ENCODE measurements at places on chromosomes 2 and 18.

DNA sequence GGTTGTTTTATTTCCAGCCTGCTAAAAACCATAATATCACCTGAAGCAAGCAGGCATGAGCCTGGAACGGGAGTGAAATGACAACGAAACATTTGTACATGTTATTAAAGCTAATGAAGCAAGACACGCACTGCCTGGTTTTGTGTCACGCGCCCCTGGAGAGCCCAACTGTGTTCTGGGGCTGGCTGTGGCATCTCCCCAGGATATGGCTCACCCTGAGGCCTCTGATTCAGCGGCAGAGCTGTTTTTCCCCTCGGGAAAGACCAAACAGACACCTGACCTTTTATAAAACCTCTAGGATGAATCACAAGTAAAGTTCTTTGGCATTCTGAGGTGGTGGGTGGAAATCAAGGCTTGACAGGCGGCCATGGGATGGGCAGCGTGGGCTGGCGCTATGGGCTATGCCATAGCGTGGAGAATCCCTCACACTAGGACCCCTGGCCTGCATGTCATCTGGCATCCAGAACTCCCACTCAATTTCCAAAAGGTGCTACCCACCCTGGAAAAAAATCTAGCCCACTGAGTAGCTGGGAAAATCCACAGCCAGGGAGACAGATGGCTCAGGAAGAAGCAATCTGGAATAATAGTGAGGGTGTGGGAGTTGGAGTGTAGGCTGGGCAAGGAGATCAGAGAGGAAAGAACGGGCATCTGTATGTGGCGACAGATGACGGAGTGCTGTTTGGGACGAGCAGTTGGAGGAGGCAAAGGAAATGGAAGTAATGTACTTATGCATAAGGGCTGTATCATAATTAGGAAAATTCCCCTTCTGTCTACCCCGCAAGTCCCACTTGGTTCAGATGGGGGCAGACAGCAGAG, 262.0 kb downstream of the AFF3 start:
- DNase-seq: no peak

- no peak for DNase-seq
Observed at GRCh38 chr2:190468814-190469569, 60.8 kb downstream of the MFSD6 start.

GRCh38 chr2:127084611-127085316, 22.2 kb downstream of the BIN1 start:
- DNase-seq: no peak

DNA sequence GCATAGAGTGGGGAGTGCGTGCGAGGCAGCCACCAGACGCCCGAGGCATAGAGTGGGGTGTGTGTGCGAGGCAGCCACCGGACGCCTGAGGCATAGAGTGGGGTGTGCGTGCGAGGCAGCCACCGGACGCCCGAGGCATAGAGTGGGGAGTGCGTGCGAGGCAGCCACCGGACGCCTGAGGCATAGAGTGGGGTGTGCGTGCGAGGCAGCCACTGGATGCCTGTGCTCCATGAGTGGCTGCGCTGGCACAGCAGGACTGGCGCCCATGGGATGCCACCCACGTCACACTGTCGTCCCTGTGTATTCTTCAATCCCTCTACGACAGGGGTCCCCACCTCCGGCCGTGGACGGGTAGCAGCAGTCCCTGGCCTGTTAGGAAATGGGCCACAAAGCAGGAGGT, 221.9 kb downstream of the HDAC4 start:
- DNase-seq: no peak

DNA sequence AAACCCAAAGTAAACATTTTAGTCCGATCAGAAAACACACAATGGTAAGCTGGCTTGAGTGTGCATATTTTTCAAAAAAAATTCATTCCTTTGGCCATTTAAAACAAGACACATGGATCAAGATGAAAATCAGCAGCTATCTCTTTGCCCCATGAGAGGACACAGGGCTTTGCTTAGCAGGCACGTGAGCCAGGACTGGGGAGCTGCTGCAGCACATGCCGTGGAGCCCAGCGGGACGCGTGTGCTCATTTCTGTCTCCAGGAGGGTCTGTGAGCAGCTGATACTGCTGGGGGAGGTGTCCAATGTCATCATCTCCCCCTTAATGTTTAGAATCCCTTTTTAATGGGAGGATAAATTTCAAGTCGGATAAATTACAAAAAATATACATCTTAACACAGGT, 49.8 kb upstream of the CNGA3 start:
- DNase-seq: no peak

DNA sequence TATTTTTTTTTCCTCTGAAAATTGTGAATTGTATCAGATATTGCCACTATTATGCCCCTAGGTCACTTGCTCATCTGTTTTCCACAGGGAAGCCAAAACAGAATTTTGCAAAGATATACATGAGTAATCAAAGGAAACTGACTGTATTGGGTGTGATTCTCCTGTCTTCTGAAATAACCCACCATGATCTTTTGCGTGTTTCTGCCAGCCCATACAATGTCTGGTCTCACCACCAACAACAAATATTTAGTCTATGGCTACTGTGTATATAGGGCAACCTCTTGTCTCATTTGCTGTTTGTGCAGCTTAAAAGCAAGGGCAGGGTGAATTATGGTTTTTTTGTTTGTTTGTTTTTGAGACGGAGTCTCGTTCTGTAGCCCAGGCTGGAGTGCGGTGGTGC, 26.5 kb downstream of the EPAS1 start:
- no peak for DNase-seq

DNA sequence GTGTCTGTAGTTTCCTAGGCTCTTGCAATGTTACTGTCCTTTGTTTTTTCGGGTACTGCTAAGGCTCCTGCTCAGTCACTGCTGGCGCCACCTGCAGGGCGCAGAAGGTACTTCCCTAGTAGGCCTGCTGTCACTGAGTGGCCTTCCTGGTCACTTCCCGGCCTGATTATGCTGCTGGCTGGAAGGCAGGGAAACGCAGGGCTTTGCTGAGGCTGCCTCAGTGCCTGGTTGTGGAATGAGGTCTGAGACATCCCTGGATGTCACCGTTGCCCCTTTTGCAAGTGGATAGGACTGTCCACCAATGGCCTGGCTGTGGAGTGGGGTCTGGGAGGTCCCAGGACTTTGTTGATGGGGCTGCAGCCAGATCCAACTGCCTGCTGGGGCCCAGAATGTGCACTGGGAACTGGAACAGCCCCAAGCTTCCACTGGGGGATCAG, 13.1 kb downstream of the DAW1 start:
- no peak for DNase-seq

DNA sequence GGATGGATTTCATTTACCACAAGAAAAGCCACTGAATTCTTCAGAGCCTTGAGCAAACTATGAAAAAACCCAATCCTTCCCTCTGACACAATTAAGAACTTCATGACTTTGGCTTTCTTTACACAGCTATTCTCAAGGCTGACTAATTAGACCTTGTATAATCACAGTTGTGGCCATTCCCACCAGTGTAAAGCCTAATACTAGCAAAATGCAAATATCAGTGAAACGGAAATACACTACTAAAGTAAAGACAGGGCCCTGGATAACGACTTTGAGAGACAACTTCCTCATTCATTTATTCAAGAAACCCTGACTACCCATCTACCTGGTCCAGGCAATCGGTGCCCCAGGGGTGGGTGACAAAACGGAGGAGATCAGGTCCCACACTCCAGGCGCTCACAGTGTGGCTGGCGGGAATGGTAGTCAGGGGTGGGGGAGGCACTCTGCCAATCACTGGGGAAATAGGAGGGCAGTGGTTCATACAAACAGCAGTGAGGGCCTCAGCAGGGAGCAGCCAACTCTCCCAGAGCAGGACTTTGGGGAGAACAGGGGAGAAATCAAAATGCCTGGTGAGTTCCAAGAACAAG, 28.1 kb downstream of the TMEM163 start:
- DNase-seq: no peak

DNA sequence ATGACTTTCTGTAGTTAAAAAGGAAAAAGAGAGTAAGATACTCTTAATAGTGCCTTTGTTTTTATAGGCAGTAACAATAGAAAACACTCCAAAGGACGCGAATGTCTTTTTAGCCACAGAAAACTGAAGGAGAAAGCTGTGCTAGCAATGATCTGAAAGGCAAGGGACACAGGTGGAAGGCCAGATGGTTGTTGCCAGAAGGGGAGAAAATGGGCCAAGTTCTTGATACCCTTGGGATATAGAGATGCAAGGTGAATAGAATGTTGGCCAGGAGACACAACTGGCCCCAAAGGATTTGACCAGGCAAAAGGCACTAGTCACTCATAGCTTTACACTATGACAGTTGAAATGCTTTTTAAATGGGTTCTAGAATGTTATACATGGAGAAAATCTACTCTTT, 180.0 kb downstream of the NRXN1 start:
- no peak for DNase-seq

DNA sequence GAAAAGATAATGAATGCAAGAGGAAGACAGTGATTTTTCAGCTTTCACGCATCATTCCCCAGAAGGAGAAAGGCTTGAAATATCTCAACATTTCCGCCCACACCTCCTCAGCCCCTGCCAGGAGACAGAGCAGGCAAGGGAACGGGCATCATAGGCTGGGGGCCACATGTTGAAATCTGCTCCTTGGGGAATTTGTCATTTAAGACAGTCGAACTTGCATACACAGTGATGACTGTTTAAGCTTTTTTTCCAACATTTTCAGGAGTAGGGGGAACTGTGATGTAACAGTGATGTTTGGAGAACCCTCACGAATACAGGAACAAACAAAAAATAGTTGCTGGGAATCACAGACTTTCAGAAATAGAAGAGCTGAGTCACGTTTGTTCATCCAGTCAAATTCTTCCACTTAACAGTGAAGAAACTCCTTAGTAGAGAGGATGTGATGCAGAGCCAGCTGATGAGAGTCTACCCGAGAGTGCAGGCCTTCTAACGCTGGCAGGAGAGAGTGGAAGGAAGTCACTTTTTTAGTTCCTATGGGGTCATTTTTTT, 266.8 kb downstream of the ALPK2 start:
- no peak for DNase-seq

GRCh38 chr2:25877431-25878360, 591 bp downstream of the ASXL2 start:
- peak; percentile 21 for DNase-seq

GRCh38 chr2:161283926-161284325, 24.3 kb upstream of the PSMD14 start:
- no peak for DNase-seq

GRCh38 chr18:10681581-10682367, 155.9 kb downstream of the NAPG start:
- no peak for DNase-seq

- DNase-seq: no peak
Observed at GRCh38 chr2:3177891-3178577, 199.6 kb downstream of the EIPR1 start.

DNA sequence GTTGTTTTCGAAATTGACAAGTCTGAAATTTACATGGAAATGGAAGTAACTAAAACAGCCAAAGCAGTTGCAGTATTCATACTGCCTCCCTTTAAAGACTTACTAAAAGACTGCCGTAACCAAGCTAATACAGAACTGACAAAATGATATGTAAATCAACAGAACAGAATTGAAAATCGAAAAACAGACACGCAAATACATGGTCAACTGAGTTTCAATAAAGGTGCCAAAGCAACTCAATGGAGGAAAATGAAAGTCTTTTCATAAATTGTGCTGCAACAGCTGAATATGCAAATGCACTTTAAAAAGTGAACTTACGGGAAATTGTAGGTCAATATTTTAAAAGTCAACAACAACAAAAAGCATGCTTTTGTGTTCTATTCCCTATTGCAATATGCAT, 34.2 kb downstream of the TMEM131 start:
- DNase-seq: no peak

DNA sequence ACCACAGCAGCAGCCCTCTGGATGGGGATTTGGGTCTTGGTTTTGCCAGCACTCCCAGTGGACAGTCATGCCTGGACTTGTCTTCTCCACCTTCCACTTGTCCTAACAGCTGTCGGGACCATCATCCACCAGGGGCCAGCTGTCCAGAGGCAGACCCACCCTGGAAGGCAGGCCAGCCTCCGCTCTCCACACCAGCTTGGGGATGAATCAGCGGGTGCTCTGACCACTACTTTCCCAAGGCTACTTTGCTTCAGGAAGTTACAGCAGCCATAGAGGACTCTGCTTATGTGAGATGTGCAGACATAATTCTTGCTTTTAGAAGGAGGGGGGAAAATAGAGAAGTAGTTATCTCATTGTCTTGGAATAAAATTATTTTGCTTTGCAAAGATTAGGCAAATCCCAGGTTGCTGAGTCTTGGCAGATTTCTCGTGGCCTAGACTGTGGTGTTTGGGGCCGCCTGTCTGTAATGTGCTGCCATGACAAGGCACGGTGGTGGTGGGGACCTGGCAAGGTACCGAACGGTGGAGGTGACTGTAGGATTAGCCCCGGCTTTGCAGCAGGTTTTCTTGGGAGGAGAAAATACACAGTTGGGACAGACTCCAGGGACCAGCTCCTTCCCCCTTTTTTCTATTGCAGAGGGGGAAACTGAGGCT, 148.7 kb downstream of the AGAP1 start:
- no peak for DNase-seq

GRCh38 chr2:1808981-1809422, 64.7 kb upstream of the PXDN start:
- no peak for DNase-seq

DNA sequence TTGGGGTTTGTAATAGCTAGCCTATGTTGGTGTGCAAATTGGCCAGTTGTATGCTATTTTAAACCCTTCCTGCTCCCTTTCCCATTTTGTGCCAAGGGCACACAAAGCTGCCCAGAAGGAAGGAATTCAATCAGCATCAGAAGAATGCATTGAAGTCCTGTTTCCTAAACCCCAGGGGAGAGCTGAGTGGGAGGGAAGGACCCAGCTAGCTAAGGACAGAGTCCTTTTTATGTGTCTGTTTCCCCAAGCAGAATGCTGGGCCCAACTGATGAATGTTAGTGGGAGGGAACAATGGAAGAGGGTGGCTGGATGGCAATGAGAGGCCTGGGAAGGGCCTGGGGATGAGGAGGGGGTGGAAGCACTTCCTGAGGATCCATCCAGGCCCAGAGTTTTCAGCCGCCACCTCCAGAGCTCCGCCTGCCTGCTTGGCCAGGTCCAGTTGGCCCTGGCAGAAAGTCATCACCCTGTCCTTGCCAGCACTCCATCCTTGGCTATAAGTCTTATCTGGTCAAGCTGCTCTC, 32.7 kb downstream of the MEX3C start:
- no peak for DNase-seq

GRCh38 chr2:180733330-180733729, 247.1 kb upstream of the UBE2E3 start:
- DNase-seq: no peak

DNA sequence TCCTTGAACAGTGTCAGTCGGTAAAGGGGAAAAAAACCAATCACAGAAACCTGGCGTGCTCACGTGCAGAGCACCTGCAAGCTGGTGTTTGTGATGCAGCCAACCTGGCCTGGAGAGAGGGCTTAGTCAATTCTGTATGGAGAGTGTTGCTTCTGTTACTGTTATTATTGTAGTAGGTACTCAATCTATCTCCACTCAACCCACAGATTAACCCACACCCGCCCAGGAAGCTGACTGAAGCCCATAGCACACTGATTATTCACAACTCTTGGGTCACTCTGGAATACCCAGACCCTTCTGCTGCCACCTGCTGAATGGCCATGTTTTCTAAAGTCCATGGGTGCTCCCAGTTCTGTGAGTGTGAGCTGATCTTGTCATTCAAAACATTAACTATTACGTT, 53.9 kb downstream of the TNFRSF11A start:
- DNase-seq: no peak
